ENCODE measurements at places on chromosomes 3 and 15.

- no peak for DNase-seq
Observed at GRCh38 chr3:85171976-85172375, 213.2 kb downstream of the CADM2 start.

GRCh38 chr3:120461416-120461815 lies 10.6 kb upstream of the FSTL1 start:
- DNase-seq, result no peak

DNA sequence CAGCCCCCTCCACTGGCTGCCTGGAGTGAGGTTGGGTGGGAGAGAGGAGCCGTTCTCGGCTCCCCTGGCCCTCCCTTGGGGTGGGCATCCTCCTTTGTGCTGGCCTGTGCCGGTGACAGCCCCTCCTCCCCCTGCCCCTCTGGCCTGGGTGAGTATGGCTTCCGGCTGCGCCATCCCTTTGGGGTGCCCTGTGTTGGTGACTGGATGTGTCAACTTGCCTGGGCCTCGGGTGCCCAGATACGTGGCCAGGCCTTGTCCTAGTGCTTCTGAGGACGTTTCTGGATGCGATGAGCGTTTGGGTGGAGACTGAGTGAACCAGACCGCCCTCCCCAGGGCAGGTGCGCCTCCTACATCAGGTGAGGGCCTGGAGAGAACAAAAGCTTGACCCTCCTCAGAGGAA lies 59.7 kb downstream of the PLXNA1 start:
- no peak for DNase-seq

DNA sequence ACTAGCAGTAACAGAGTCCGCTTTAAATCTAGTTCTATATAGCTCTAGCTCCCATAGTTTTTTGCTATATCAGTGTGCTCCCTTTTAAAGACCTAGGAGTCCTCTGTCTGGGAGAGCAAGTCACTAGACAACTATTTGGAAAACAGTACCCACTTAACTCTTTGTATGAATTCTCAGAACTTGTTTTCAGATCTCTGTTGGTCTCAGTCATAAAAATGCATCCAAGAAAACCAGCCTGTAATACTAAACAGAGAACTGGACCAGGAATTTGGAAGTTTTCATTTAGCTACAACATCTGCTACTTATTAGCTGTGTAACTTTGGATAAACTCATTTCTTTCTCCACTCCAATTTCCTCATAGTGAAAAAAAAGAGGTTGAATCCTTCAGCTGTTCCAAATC lies 56.9 kb upstream of the C3orf49 start:
- no peak for DNase-seq

GRCh38 chr3:155244699-155245098 lies 48.8 kb downstream of the STRIT1 start:
- no peak for DNase-seq

GRCh38 chr15:74304431-74304830 lies 63.0 kb downstream of the CYP11A1 start:
- DNase-seq, result no peak

- no peak for DNase-seq
Observed at GRCh38 chr3:114884213-114884923, 262.7 kb downstream of the ZBTB20 start.

- DNase-seq, result no peak
Observed at GRCh38 chr3:189947068-189947467, 173.6 kb downstream of the P3H2 start.

- no peak for DNase-seq
Observed at GRCh38 chr3:4906107-4906621, 73.1 kb upstream of the BHLHE40 start.

- DNase-seq, result peak; percentile 38
Observed at GRCh38 chr3:187368251-187369088, at the start of gene RTP4. TSS of gene RTP4 (plus strand) at chr3:187368385. CDS start at chr3:187368442, 57 bp downstream.

GRCh38 chr3:138768125-138768524 lies 66.6 kb downstream of the PIK3CB start:
- DNase-seq, result no peak

- DNase-seq, result no peak
Observed at GRCh38 chr3:130895690-130896488, 2.0 kb downstream of the ATP2C1 start.

GRCh38 chr3:161038725-161039124 lies 66.4 kb downstream of the B3GALNT1 start:
- no peak for DNase-seq

DNA sequence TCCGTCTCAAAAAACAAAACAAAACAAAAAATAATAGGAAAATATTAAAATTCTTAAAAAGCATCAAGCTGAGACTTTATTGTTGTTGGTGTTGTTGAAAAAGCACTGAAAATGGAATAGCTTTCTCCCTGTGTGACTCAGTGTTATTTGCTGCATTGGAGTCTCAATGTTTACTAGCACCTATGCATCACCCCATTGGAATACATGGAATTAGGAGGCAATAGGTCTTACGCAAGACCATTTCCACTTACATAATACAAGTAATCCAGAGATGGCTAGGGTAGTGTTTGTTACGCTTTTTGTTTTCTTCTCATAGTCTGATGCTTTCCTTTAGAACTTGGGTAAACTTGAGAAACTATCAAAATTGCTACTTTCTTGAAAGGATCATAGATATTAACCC lies 15.2 kb downstream of the GXYLT2 start:
- DNase-seq, result no peak

GRCh38 chr3:114887806-114888205 lies 259.3 kb downstream of the ZBTB20 start:
- DNase-seq, result no peak

GRCh38 chr3:55574671-55575070 lies 87.6 kb upstream of the WNT5A start:
- DNase-seq, result no peak

- DNase-seq, result no peak
Observed at GRCh38 chr3:191357909-191358308, 27.6 kb upstream of the UTS2B start.

DNA sequence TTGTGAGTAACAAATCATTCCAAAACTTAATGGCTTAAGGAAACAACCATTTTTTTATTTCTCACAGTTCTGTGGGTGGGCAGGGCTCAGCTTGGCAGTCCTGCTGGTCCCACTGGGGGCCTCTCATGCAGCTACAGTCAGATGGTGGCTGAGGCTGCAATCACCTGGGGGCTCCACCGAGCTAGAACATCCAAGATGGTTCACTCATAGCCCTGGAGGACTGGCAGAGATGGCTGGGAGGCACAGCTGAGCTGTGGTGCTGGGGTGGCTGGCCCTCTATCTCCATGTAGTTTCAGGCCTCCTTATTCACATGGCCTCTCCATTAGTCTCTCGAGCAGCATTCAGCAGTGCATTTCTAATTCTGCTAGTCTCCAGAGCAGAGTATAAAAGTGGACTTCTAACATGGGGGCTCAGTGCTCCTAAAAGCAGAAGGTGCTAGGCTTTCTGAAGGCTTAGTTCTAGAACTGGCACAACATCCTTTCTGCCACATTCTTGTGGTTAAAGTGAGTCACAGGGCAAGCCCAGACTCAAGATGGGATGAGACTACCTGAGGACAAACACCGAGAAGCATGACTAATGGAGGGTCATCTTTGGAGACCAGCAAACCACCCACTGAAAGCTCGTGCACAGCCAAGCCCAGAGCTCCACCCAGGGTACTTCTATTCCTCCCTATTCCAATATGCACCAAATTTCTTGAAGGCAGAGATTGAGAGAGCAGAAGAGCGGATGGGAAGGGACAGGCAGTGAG lies 6.3 kb downstream of the CAV3 start:
- DNase-seq, result no peak

DNA sequence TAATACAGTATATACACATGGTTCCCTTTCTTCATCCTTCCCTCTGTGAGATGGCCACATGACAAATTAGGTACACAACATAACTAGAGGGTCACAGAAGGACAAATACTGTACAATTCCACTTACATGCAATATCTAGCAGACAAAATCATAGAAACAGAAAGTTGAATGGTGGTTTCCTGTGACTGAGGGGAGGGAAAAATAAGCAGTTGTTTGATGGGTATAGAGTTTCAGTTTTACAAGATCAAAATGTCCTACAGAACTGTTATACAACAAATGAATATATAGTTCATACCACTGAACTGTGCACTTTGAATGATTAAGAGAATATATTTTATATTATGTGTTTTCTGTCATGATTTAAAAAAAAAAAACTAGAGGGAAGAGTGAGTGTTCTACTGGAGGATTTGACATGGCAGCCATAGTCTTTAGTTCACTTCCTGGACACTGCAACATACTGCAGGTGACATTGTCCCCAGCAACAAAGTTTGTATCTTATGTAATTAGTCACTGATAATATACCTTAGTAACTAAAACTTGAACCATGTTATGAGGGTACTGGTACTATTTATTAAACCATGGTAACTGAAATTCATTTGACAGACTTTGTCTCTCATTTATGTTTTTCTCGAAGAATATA lies 37.2 kb downstream of the CCDC54 start:
- DNase-seq, result no peak

DNA sequence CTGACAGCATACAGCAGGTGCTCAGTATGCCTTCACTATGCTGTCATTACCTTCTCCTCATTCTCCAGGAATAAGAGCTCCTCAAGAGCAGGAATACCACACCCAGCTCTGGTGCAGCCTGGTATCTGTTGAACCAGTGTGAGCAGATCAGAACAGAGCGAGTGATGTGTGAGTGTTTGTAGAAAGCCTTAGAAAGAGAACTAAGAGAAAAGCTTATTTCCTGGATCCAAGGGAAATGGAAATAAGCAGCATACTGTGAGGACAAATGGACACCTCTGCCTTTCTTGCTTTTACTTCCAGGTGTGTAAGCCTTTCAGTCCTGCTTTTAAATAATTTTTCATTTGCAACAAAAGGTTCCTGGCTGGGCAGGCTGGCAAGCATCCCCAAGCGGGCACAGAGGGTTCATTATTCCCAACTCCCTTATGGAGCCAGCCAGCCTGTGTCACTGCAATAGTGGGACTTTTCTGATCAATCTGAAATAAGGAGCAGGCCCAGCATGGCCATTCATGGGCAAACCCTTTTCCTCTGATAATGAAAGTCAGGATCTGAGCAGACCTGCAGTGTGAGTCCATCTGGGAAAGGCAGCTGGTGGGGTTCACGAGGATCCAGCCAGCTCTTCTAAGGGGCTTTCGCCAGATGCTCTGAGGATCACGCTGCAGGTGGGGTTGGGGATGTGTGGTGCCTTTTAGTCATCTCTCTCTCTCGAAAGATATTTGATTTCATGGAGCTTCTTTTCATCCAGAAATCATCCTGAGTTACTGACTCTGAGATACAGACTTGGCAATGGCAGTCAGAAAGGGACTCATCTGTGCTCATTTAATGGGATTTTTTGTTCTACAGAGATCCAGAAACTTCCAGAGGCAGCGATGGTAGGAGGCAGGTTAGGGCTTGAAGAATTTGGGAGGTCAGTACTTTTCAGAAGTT lies 594.9 kb upstream of the CFAP20DC start:
- DNase-seq, result no peak

GRCh38 chr3:47978386-47978785 lies 37.8 kb downstream of the MAP4 start:
- DNase-seq, result no peak

DNA sequence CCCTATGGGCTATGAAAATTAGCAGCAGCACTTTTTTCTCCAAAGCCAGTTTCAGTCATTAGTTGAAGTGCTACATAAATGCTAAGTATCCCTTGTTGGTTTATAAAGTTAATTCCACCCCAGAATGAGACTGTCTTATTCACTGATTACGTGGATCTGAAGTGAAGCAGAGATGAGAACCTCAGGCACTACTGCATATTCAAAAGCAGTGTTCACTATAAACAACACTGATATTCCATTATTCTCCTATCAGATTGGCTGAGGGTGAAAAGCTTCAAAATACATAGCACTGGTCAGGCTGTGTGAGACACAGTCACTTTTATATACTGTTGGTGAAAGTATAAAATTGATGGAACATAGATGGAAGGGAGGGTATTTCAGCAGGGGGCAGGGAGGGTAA lies 395.7 kb upstream of the RARB start:
- no peak for DNase-seq

Measured in memory B cell (primary cell).